ENCODE measurements at places on chromosomes 2 and 18. TPM values are rescaled to one million over a fixed set of nuclear protein-coding genes. Genes with fewer than 3 reads are reported as not detected.

- H3K27ac ChIP-seq, result no peak overlapping the region
- H3K27me3 ChIP-seq, result peaks cover 15% of the 10 kb centered on the region
- DNase-seq, result no peak
- no peaks in the 10 kb centered on the region for H3K4me1 ChIP-seq
- H3K4me3 ChIP-seq, result no peak overlapping the region
Observed at GRCh38 chr18:74529811-74530583, 4.3 kb upstream of the CNDP1 start.

Gene LYG1
- 4.5 TPM for total RNA-seq

Gene APOB
- total RNA-seq, result not detected

- no peak for DNase-seq
- H3K27me3 ChIP-seq, result no peaks in the 10 kb centered on the region
- no peaks in the 10 kb centered on the region for H3K36me3 ChIP-seq
- H3K27ac ChIP-seq, result peak overlapping the region; percentile 58
- H3K4me3 ChIP-seq, result peak overlapping the region; percentile 77
Observed at GRCh38 chr18:805755-806110, 6.3 kb downstream of the YES1 start.

DNA sequence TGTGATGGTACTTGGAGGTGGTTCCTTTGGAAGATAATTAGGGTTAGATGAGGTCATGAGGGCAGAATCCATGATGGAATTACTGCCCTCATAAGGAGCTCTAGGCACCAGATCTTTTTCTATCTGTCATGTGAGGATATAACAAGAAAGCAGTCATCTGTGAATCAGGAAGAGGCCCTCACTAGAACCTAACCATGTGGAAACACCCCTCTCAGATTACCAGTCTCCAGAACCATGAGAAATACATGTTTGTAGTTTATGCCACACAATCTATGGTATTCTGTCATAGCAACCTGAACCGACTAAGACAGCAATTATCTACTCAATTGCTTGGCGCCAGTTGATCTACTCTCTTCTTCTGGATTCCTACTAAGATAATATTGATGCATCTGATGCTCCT, 2.4 kb upstream of the SERPINB10 start:
- DNase-seq, result no peak
- H3K4me3 ChIP-seq, result no peak overlapping the region
- peaks cover 2% of the 10 kb centered on the region for H3K27me3 ChIP-seq
- H3K4me1 ChIP-seq, result no peaks in the 10 kb centered on the region
- no peak overlapping the region for H3K27ac ChIP-seq
- no peaks in the 10 kb centered on the region for H3K36me3 ChIP-seq

- DNase-seq, result no peak
- no peaks in the 10 kb centered on the region for H3K36me3 ChIP-seq
- no peak overlapping the region for H3K4me3 ChIP-seq
- peaks cover 12% of the 10 kb centered on the region for H3K4me1 ChIP-seq
Observed at GRCh38 chr2:221203125-221203524, 369.0 kb downstream of the EPHA4 start.

- no peaks in the 10 kb centered on the region for H3K36me3 ChIP-seq
- H3K27me3 ChIP-seq, result no peaks in the 10 kb centered on the region
- no peak for DNase-seq
- no peak overlapping the region for H3K4me3 ChIP-seq
Observed at GRCh38 chr2:17184512-17184911, 333.7 kb downstream of the RAD51AP2 start.

DNA sequence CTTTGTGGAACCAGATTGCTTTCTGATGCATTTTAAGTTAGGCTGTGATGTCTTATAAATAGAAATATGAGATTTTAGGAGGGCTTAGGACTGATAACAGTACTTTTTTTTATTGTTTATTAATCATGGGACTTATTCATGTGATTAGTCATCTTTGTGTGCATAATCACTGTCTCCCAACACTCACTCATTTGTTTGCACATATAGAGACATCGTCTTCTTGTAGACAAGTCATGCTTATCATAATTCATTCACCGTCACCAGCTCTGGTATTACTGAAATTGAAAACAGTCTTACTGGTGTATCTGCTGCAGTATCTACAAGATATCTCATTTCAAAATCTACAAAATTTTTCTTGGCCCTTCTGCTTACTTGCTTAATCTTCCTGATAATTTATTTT, 45.8 kb downstream of the WDR7 start:
- H3K4me3 ChIP-seq, result no peak overlapping the region
- H3K27ac ChIP-seq, result no peak overlapping the region
- no peak for DNase-seq
- peaks cover 47% of the 10 kb centered on the region for H3K36me3 ChIP-seq
- H3K4me1 ChIP-seq, result no peaks in the 10 kb centered on the region

- H3K27ac ChIP-seq, result no peak overlapping the region
- no peaks in the 10 kb centered on the region for H3K36me3 ChIP-seq
- H3K27me3 ChIP-seq, result no peaks in the 10 kb centered on the region
- DNase-seq, result no peak
- peaks cover 14% of the 10 kb centered on the region for H3K4me1 ChIP-seq
Observed at GRCh38 chr2:206984206-206984605, 44.9 kb downstream of the CPO start.

Gene HOXD3
- not detected for total RNA-seq

Gene C2orf74
- 25.7 TPM for total RNA-seq

DNA sequence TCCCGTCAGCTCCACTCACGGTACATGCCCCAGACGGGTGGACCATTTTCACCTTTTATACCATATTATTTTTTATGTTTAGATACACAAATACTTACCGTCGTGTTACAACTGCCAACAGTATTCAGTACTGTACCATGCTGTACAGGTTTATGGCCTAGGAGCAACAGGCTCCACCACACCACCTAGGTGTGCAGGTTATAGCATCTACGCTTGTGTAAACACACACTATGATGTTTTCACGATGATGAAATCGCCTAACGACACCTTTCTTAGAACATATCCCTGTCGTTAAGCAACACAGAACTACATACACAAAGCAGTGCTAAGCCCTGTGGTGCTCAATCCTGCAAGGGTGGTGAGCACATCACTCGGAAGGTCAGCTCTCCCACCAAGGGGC, 24.5 kb downstream of the NDUFA10 start:
- peaks cover 3% of the 10 kb centered on the region for H3K4me1 ChIP-seq
- no peaks in the 10 kb centered on the region for H3K27me3 ChIP-seq
- no peak overlapping the region for H3K4me3 ChIP-seq
- no peaks in the 10 kb centered on the region for H3K36me3 ChIP-seq
- no peak for DNase-seq

Gene CYRIA
- total RNA-seq, result 1.6 TPM

Gene DSC2
- not detected for total RNA-seq

GRCh38 chr2:106886916-106887758, 1.2 kb upstream of the ST6GAL2 start:
- H3K4me1 ChIP-seq, result peaks cover 7% of the 10 kb centered on the region
- no peak overlapping the region for H3K4me3 ChIP-seq
- no peak for DNase-seq
- no peaks in the 10 kb centered on the region for H3K36me3 ChIP-seq

- no peak overlapping the region for H3K4me3 ChIP-seq
- H3K27ac ChIP-seq, result no peak overlapping the region
- no peak for DNase-seq
- H3K36me3 ChIP-seq, result no peaks in the 10 kb centered on the region
- H3K27me3 ChIP-seq, result no peaks in the 10 kb centered on the region
Observed at GRCh38 chr2:22626621-22627020, 758.4 kb upstream of the KLHL29 start.

DNA sequence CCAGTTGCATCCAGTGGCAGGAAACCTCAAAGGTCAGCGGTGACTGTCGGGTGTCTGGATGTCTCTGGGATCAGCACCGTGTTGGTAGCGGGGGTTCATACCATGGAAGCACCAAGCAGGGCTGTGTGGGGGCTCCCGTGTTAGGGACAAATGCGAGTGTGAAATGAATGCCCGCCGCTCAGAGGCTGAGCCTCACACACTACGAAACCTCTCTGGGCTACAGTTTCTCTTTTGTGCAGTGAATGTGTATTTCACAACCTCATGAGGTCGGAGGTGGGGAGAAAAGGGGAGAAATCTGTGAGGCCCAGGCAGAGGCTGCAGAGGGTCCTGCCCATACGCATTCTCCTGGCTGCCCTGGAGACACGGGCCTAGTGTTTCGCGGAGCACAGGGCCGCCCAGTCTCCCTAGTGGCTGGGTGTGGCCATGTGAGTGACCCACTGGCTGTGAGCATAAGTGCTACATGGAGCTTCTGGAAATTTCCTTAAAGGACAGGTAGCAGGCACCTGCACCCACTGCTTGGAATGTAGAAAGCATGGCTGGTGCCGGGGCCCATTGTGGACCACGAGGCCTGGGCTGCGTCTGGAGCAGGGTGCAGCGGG, 138.0 kb upstream of the GLI2 start:
- H3K4me1 ChIP-seq, result no peaks in the 10 kb centered on the region
- H3K36me3 ChIP-seq, result no peaks in the 10 kb centered on the region
- H3K27me3 ChIP-seq, result peaks cover 9% of the 10 kb centered on the region
- no peak overlapping the region for H3K27ac ChIP-seq

Gene DLX2
- not detected for total RNA-seq

DNA sequence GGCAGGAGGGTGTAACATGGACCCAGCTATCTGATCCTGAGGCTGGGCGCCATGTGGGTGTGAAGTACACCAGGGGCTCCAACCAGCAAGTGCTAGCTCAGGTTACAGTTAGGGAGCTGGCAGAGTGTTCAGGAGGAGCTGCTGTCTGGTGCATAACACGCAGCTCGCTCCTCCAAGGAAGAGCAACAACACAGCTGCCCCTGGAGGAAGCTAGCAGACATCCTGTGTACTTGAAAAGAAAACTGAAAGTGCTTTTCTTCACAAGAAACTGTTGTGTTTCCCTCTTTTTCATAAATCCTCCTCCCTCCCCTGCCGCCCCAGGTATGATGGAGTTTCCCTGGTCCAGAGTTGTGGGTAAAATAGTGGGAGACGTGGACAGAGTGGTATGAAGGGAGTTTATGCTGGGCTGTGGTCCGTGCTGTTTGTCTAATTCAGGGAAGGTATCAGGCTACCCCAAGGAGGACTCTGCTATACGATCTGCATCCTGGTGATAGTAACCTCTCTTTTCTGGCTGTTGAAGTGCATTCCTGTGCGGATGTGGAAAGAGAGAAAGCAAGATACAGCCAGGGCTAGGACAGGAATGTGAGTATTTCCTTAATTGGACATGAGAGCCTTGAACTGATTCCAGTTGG, 6.1 kb upstream of the LBH start:
- peaks cover 86% of the 10 kb centered on the region for H3K4me1 ChIP-seq
- no peaks in the 10 kb centered on the region for H3K36me3 ChIP-seq
- peak; percentile 29 for DNase-seq

GRCh38 chr2:2600366-2600765, 269.3 kb upstream of the MYT1L start:
- H3K4me3 ChIP-seq, result no peak overlapping the region
- H3K4me1 ChIP-seq, result no peaks in the 10 kb centered on the region
- no peak for DNase-seq
- H3K36me3 ChIP-seq, result peaks cover 3% of the 10 kb centered on the region
- H3K27ac ChIP-seq, result no peak overlapping the region

DNA sequence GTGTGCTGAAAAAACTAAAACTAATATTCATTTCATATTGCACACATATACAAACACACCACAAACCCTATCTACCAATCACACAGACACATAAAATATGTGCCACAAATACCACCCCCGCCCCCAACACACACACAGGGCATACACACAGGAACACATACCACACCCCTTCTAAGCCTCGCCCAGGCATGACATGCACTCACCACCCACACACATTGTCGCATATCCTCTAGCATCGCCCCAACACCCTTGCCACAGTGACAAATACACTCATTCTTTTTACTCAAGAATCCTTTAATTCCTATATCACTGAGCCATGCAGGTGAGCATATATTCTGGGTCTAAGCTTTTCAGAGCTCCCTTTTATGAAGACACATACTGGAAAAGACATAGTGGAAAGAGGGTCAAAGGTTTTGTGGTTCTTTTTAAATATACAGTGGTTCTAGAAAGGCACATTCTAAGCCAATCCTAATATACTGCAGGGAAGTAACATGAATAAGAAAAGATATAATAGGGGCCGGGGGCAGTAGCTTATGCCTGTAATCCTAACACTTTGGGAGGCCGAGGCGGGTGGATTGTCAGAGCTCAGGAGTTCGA, 24.5 kb upstream of the LCLAT1 start:
- H3K4me3 ChIP-seq, result peak overlapping the region; percentile 79
- H3K27ac ChIP-seq, result peak overlapping the region; percentile 93
- peak; percentile 84 for DNase-seq
- H3K27me3 ChIP-seq, result no peaks in the 10 kb centered on the region

Measured in naive thymus-derived CD8-positive, alpha-beta T cell (primary cell).